ENCODE measurements at places on chromosomes 6 and 20.

DNA sequence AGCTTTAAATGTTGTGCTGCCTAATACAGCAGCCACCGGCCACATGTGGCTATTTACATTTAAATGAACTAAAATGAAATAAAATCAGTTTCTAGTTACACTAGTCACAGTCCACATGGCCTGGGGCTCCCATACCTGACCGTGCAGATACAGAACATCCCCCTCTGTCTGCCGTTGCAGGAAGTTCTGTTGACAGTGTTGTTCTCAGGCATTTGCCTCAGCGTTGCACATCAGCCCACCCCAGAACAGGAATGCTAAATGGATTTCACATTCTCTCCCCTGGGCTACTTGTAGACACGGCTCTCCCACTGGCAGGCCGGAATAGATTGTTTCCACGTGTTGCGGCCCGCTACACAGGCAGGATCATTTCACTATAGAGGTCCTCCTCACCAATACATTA, 26.3 kb downstream of the JAG1 start:
- no peak for DNase-seq

DNA sequence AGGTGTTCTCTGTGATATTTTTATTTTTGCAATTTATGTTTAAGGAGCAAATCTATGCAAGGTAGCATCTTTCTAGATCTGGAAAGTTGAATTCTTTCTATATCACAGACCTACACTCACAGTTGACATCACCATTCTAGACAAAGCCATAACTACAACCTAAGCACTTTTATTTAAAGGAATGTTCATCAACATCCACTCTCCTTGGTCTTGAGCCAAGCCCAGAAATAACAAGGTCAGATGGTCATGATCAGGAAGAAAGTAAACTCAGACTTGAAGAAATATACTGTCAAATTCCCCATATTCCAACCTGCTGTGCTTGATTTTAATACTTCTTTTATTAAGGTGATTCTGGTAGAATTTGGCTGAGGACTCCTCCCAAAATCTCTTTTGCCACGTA, 32.2 kb downstream of the MMUT start:
- DNase-seq, result no peak

GRCh38 chr6:151280859-151281258, 41.1 kb downstream of the AKAP12 start:
- no peak for DNase-seq

DNA sequence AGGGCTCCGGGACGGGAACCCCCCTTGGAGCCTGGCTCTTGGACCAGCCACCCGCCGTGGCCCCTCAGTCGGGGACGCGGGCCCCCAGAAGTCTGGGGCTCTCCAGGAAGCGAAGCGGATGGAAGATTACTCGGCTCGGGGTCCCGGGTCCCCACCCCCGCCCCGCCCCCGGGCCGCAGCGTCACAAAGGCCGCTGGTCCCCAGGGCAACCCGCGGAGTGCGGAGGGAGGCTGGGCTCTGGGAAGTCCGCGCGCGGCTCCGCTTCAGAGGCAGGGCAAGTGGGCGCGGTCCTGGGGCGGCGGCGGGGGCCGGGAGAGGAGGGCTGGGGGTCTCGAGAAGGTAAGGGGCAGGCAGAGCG, at the start of gene FNDC11:
Gene FNDC11, plus strand, starts transcription at position 227 of the 358 bp plus-strand sequence. CDS start 1,505 bp downstream, outside the sequence.
- no peak for DNase-seq

- DNase-seq, result no peak
Measured at GRCh38 chr6:31368461-31368860, 11.5 kb upstream of the HLA-B start.

- no peak for DNase-seq
Measured at GRCh38 chr6:111353912-111354462, 129.0 kb downstream of the REV3L start.

DNA sequence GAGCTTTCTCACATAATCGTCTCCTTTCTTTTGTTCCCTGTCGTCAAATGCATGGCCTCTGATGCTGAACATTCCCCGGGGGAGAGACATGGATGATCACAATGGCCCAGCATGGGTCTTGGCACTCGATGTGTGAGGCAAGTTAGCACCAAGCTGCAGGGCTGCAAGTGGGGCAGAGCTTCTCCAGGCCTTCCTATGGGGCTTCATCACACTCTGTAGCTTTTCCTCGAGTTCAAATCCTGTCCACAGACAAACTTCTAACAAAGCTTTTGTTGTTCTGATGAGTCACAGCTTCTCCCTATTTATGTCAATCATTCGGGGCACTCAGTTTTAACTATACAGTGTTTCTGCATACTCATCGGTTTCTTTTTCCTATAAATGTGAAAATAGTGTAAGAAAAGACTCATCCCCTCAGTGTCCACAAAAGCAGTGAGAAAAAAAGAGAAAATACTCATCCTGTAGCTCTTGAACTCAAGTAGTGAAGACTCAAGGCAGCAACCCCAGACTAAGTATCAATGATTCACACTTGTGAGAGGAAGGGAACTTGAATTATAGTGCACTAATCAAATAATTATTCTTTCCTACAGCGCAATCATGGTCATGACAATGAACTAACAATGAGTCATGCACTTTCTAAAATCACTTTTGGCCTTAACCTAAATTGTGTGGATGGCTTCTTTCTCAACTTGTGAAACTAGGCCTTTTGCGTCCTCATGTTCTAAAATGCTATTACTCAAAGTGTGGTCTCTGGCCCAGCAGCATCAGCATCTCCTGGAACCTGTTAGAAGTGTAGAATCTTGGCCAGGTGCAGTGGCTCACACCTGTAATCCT, 68.4 kb upstream of the NOX3 start:
- no peak for DNase-seq

DNA sequence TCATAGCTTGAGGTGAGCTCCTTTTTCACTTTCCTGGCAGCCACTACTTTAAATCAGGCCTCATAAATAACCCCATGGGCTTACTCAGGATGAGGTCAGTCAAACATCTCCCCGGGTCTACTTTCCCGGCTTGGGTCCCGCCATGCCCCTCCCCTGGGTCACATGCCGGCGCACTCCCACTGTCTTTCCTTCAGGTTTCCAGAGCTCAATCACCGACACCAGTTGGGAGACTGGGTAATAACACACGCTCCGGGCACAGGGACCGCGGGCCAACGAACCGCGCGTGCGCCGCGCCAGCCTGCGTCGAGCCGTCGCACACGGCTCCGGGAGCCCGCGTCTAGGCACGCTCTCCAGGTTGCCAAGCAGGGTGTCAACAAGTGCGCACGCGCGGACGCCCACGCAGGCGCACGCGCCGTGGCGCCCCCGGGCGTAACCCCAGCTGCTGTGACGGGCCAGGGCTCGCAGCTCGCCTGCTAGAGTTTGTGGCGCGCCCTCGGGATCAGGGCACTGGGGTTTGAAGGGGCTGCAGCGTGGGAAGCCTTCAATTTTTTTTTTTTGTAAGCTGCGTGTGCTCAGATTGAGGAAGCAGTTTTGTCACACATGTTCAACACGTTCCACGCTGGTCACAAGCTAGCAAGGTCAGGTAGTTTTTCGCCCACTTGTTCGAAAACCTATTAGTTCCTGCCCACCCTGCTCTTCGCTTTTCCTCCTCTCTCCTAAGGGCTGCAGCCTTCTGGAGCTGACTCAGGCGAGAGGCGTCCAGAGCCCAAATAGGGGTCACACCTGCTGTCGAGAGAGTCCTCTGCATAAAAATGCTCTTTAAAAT, 31.8 kb downstream of the TFAP2B start:
- no peak for DNase-seq

GRCh38 chr20:3392756-3393155, 14.7 kb downstream of the DNAAF9 start:
- DNase-seq, result no peak

- DNase-seq, result no peak
Measured at GRCh38 chr6:4085332-4085700, 6.4 kb upstream of the FAM217A start.

DNA sequence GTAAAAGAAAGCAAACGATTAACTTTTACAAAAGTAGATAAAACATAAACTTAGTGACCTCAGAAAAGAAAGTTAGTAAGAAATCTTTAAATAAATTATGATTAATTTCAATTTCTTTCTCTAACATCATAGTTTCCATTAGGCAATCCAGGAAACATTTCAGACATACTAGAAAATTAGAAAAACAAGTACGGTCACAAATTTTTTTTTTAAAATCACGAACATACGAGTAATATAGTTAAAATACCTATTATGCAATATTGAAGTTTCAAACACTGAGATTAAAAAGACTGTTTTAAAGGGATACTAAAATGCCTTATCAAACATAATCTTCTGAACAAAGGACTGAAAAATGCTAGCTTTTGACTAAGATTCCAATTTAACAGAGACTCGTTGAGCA, 26.2 kb downstream of the NOL7 start:
- DNase-seq, result no peak

DNA sequence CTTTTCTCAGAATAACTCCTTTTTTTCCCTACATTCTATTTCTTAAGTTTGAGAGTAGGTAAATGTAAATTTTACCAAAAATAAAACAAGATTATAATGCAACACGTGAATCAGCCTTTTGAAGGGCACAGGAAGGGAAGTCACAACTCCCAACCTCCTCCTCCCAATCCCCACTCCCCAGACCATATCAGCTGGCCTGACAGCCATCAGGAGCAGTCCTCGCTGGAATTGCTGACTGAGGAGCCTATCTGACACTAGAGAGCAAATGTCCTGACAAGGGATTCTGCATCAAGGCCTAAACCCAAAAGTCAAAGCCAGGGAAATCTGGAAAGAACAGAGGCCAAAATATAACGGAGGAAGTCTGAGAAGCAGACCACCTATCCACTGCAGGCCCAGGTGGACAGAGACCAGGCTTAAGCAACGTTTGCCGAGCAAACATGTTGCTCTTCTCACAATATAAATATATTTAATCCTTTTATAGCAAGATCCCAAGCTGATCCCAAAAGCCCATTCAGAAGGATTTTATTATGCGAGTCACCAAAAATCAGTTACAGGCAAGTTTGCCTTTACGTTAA, 2.5 kb downstream of the RRAGD start:
- DNase-seq, result no peak

DNA sequence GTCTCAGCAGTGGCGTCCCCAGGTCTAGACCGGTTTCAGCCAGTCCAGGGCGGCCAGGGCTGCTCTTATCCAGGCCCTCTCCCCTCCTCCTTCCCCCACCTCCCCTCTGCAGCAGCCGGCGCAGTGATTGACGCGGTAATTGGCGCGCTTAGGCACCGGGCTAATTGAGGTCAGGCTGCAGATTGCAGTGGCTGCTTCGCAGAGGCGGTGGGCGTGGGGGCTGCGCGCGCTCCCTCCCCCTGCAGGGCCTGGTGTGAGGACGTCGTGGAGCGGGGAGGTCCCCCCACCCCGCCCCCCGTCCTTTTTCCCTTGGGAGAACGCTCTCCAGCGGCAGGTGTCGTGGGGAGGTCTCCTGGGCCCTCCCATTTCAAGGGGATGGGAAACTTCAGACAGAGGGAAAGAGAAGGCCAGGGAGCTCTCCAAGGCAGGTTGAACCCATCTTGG, 70.4 kb upstream of the BLCAP start:
- DNase-seq, result no peak

GRCh38 chr6:26360451-26361416, 4.3 kb upstream of the BTN3A2 start:
- no peak for DNase-seq

DNA sequence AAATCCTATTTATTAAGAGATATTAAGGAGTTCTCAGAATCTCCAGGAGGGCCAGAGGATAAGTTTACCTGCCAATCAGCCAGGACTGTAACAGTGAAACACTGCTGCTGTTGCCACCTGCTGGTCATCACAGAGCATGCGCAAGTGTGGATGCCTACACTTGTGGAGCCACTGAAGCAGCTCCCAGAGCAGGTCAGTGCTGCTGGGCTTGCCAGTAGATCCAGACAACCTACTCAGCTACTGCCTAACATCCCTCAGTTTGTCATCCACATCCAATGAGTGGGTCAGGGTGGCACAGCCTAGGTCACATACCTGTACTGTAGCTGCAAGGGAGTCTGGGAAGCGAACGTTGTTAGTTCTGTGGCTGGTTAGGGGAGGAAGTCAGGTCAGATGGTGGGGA, 18.3 kb upstream of the NHSL1 start:
- DNase-seq, result no peak

GRCh38 chr6:89787660-89788328, 31.8 kb downstream of the MDN1 start:
- DNase-seq, result no peak

GRCh38 chr6:21263531-21264287, 329.8 kb upstream of the SOX4 start:
- no peak for DNase-seq

GRCh38 chr6:17311595-17312311, 30.6 kb downstream of the RBM24 start:
- DNase-seq, result no peak

DNA sequence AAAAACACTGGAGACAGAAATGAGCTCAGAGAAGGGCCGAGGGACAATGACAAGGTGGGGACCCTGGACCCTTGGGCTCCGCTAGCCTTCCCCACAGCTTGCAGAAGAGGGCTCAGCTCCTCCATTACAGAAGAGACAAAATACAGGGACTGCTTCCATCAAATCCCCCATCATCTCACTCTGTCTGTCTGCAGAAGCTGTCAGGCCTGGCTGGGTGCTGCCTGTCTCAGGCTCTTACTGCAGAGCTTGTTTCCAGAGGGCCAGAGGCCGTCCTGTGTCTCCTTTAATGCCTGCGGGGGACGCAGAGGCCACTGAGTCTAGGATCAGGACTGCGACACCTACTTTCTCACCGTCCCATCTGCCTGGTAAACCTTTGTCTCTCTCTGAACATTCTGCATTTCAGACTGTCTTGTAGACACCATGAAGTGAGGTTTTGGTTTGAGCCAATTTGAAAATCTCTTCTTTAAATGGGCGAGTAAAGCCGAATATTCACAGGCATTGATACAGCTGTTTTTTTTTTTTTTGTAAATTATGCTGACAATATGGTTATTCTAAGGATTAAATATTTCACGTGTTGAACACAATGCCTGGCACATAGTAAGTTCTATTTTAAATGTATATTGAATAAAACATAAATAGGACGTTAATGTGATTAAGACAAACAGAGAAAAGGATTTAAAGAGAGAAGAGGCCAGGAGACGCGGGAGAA, 28.3 kb downstream of the RNASET2 start:
- DNase-seq, result no peak

DNA sequence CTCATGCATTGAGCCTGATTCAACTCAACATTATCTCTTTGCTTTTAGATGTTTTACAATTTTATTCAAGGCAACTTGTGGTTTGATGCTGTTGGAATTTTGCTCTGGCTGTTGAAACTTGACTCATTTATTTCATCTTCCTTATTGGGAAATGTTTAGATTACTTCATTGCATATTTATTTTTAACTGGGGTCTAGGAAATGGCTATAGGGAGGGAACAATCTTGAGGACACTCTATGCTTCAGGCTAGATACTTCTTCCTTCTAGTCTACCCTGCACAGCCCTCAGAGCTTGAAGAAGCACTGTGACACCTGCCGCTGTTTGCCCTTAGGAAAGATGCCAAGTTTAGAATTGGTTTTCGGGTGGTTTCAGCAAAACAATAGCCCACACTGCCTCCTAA, 183.4 kb downstream of the ADGRG6 start:
- no peak for DNase-seq

- no peak for DNase-seq
Measured at GRCh38 chr6:54861905-54862616, 15.5 kb downstream of the FAM83B start.

GRCh38 chr6:142683714-142684141, 261.2 kb downstream of the HIVEP2 start:
- no peak for DNase-seq
